Skeletal muscle tissue (tissue), 5 donors: ENCODE measurements at places on chromosomes 4 and X. TPM values are rescaled to one million over a fixed set of nuclear protein-coding genes. Genes with fewer than 3 reads are reported as not detected.

DMP1 gene
- not detected for total RNA-seq

VCX3B gene
- not detected for total RNA-seq

SSX3 gene
- total RNA-seq = not detected

AMER1 gene
- 5.7 TPM for total RNA-seq

SAT1 gene
- 26.1 TPM for total RNA-seq

PI4K2B gene
- 7.3 TPM for total RNA-seq

XPNPEP2 gene
- total RNA-seq = 3.7 TPM

CSTF2 gene
- total RNA-seq = 7.3 TPM

F11 gene
- total RNA-seq = not detected

VCX2 gene
- not detected for total RNA-seq

SPANXC gene
- not detected for total RNA-seq

SERTM2 gene
- 0.52 TPM for total RNA-seq

COL25A1 gene
- 3.7 TPM for total RNA-seq

GPR173 gene
- total RNA-seq = 2.1 TPM

RAI2 gene
- 0.52 TPM for total RNA-seq

RTL3 gene
- total RNA-seq = under 0.01 TPM

XAGE1A gene
- not detected for total RNA-seq

PCDH10 gene
- total RNA-seq = 0.52 TPM

SMIM10L2A gene
- total RNA-seq = 1.6 TPM

FNIP2 gene
- 21.4 TPM for total RNA-seq

BEX2 gene
- 21.4 TPM for total RNA-seq

ATP8A1 gene
- total RNA-seq = 39.7 TPM

BGN gene
- 24.5 TPM for total RNA-seq

CPE gene
- 89.8 TPM for total RNA-seq

GAGE1 gene
- total RNA-seq = not detected

RNF113A gene
- 9.4 TPM for total RNA-seq

TMEM185A gene
- 25.6 TPM for total RNA-seq

CCNA2 gene
- total RNA-seq = 8.9 TPM

MAGEA1 gene
- not detected for total RNA-seq

CENPVL1 gene
- total RNA-seq = not detected
